ENCODE measurements at places on chromosomes 5 and 9. TPM values are rescaled to one million over a fixed set of nuclear protein-coding genes. Genes with fewer than 3 reads are reported as not detected.

GRCh38 chr9:28620011-28620410 is 1046.7 kb upstream of the C9orf72 start:
- no peaks in the 10 kb centered on the region for H3K27me3 ChIP-seq
- no peaks in the 10 kb centered on the region for H3K4me1 ChIP-seq
- H3K4me3 ChIP-seq, result no peak overlapping the region

- H3K4me1 ChIP-seq, result no peaks in the 10 kb centered on the region
- DNase-seq, result no peak
- H3K27ac ChIP-seq, result no peak overlapping the region
- H3K36me3 ChIP-seq, result no peaks in the 10 kb centered on the region
- H3K4me3 ChIP-seq, result no peak overlapping the region
Measured at GRCh38 chr5:107919361-107919760, 248.6 kb upstream of the EFNA5 start.

Gene OR1N2
- polyA plus RNA-seq, result not detected

Gene CTSL
- polyA plus RNA-seq, result 34.2 TPM
